ENCODE measurements at places on chromosomes 12 and 14.

GRCh38 chr12:1844223-1844622 lies 23.9 kb downstream of the LRTM2 start:
- DNase-seq: no peak

DNA sequence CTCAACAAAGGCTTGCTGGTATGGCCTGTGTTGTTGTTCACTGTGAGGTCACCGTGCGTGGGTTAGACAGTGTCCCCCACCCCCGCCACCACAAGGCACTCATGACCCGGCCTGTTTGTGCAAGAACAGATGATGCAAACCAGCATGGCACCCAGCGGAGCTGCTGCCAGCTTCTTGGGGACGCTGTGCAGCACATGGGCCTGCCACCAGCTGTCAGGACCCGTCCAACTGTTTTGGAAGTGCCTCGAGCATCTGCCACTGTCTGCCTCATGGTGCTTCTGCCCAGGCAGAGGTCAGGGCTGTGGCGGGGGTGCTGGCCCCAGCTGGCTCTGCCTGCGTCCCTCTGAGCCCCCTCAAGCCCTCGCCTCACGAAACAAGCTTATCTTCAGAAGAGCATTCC lies 1.5 kb downstream of the ASB2 start:
- no peak for DNase-seq

GRCh38 chr14:105894125-105894977 lies 368.0 kb downstream of the TMEM121 start:
- no peak for DNase-seq

GRCh38 chr14:50830044-50830931 lies 674 bp downstream of the NIN start:
- DNase-seq: peak; percentile 82

- DNase-seq: peak; percentile 45
These were observed 36.0 kb downstream of the GCH1 start for GRCh38 chr14:54866588-54866987.

GRCh38 chr12:31220061-31220460 lies 105.9 kb downstream of the SINHCAF start:
- no peak for DNase-seq

- DNase-seq: no peak
These were observed 38.7 kb downstream of the WIF1 start for GRCh38 chr12:65082406-65082805.

DNA sequence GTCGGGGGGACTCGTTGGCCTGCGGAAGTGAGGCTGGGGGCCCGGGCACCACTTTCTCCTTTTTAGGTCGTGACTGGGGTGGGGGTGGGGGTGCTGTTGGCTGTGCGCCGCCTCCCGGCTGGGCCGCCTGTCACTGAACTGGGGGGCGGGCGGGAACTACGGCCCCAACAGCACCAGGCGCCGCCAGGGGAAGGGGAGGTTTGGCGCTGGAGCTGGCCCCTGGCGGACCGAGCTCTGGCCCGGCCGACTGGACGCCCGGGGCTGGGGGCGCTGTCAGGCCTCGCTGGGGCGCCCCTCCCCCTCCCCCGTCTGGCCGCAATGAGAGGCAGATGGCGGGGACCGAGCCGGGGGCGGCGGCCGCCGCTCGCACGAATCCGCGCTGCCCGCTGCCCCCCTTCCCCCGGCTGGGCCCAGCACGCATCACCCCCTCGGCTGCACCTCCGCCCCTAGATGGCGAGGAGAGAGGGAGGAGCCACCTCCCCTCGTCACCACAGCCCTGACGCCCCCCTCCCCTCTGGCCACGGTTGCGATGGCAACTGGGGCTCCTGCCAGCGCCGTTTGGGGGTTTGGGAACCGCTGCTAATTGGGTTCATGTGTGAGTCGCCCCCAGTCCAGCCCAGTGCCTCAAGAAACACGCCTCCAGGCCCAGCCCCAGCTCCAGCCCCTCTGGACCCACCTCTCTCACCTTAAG lies 723 bp downstream of the NFATC4 start:
- peak; percentile 81 for DNase-seq

DNA sequence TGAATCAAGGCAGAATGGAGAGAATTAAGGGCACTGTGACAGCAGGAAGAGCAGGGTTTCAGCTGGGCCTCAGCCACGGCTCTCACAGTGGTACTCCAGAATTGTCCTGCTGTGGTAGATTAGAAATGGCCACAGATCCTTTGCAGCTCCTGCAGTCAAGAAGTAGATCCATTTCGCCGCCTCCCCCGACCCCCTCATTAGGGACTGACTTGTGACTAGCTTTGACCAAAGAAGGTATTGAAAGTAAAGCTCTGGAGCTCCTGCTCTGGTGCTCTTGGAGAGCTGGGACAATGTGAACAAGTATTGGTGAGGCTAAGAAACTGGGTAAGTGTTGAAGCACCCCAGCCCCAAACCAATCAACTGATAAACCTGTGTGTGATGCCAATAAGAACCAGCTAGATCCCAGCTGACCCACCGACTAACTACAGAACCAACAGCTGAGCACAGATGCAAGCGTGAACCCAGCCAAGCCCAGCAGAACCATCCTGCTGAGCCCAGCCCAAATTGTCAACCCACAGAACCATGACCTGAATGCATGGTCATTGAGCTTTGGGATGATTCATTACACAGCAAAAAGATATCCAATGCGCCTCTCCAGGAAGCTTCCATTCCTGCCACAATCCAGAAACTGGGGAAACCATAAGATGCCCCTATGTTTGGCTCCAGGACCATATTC lies 50.7 kb downstream of the JAG2 start:
- DNase-seq: no peak

GRCh38 chr12:90842477-90842876 lies 112.5 kb downstream of the CCER1 start:
- no peak for DNase-seq

GRCh38 chr12:82505150-82505549 lies 146.8 kb downstream of the METTL25 start:
- no peak for DNase-seq

- DNase-seq: no peak
These were observed 1.8 kb downstream of the STAC3 start for GRCh38 chr12:57248934-57249742.

DNA sequence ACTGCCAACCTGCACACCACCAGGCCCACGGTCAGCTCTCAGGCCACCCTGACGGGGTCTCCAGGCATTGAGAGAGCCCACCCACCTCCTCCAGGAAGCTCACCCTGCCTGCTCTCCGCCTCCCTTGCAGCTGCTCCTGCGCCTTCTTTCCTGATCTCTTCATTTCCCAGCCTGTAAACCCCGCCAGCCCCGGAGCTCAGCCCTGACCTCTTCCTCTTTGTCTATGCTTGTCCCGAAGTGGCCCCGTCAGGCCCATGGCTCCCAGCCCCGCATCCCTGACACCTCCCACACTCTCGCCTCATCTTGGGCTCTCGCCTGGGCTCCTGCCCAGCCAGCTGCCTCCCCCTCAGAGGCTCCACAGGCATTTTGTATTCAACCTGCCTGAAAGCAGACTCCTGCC lies 139.3 kb downstream of the CALM1 start:
- no peak for DNase-seq

DNA sequence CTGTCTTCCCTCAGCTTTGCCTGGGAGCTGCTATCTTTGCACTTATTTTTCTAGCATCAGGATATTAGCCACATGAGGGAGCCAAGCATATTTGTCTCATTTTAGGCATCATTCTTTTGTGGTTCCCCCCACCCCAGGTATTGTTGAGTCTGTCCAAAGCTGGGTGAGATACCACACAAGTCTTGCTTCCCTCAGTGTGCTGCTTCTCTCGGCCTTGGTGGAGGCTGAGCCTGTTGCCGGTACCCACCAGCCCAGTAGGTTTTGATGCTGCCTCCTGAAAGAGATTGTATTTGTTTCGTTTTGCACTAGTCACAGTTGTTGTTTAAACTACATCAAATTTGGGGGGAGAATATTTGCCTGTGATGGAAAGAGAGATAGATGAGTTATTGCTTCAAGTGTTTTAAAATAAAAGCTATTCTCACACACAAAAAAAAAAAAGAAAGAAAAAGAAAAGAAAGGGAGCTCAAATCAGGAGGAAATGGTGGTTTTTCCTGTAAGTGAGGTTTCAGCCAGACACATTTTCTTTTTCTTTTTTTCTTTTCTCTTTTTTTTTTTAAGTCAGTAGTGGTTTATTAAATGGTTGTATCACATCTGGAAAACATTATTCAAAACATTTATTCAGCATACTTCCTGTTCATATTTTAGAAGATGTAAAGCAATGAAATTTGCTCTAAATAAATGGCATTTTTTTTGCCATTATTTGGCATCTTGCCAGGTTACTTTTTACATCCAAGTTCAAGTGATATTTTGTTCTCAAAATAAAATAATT lies 58.5 kb downstream of the SLC4A8 start:
- DNase-seq: no peak

GRCh38 chr12:129101404-129101803 lies 248.1 kb downstream of the GLT1D1 start:
- DNase-seq: no peak

DNA sequence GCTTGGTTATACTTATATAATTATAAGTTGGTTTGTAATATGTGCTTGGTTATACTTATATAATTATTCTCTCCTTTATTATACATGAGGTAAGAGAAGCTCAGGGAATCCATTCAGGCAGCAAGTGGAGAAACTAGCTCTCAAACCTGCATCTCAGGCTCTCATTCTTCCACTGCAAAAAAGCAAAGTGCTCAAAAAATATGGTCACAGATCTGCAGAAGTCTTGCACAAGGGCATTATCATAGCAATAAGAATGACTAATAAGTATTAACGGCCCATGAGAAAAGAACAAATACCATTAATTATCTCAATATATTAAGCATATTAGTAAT lies 476 bp upstream of the TRAFD1 start:
- DNase-seq: no peak

DNA sequence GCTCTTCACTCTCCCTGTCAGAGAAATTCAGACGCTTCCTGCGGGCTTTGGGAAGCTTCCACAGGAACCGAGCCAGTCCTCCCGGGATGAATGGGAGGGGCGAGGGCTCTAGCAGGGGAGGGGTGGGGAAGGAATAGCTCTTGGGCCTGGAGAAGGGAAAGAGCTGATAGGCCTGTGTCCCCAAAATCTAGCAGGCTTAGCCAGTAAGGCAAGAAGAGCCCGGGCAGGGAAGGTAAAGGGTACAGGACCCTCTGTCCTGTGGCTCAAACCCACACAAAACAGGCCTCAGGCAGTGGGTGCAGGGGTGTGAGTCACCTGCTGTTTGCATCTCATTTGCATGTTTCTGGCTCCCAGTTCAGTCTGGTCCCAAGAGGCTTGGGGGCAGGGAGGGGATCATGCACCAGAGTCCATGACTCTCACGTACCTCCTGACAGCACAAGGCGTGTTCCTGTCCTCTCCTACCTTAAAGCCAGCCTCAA lies 8.7 kb upstream of the SMUG1 start:
- DNase-seq: no peak

GRCh38 chr12:90695415-90695814 lies 259.6 kb downstream of the CCER1 start:
- no peak for DNase-seq

- DNase-seq: peak; percentile 45
These were observed 1.2 kb downstream of the CPSF6 start for GRCh38 chr12:69240631-69240995.

- no peak for DNase-seq
These were observed 419.9 kb upstream of the ATP2B1 start for GRCh38 chr12:90128526-90128925.

GRCh38 chr12:84636801-84637290 lies 275.8 kb downstream of the SLC6A15 start:
- no peak for DNase-seq

GRCh38 chr14:81164167-81164774 lies 56.5 kb downstream of the GTF2A1 start:
- peak; percentile 56 for DNase-seq

DNA sequence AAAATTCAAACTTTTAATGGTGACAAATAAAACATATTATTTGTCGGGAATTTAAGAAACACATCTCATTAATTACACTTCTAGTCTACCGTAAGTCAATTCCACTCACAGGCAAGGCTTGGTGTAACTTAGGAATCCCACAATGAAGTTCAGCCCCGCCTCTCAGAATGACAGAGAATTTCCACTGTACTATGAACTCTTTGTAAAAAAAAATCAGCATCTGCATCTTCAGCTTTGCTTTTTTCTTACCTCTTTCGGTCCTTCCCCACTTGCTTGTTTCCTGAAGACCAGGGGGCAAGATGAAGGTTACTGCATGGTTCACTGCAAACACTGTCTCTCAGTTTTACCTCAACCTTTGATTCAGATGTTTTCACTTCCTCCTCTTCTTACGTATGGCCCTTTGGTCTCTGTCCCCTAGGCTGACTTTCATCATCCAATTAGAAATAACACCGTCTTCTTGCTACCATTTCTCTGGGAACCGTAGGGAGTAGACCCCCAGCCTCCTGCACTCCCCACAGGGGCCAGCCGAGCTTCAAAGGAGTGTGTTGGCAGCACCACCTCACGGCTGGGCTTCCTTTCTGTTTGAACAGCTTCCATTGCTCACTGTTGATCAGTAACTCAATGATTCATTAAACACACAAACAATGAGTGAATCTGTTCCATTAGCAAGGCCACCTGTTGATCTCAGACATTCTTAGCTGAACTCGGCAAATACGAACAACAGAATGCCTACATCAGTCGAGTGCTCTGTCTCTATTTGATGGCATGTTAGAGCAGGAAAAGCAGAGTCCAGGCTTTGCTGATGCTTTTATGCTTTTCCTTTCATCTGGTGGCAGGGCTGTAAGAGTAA lies 343.0 kb downstream of the BMP4 start:
- DNase-seq: peak; percentile 72

GRCh38 chr12:56632701-56633467 lies 2.8 kb upstream of the BAZ2A start:
- no peak for DNase-seq

DNA sequence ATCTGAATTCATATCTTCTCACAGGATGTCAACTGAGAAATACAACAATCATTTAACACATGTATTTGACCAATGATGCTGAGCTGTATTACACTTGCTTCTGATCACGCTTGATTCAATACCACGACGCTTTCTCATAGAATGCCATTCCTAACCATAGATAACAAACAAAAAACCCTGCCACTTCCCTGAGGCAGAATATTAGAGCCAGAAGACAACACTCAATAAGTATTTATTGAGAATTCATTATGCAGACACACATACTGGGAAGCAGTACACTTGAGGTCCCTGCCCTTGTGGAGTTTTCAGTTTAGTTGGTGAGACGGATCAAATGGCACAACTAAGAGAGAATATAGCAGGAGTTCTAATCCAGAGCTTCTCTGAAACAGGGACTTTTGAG lies 32.4 kb downstream of the BLTP3B start:
- no peak for DNase-seq

DNA sequence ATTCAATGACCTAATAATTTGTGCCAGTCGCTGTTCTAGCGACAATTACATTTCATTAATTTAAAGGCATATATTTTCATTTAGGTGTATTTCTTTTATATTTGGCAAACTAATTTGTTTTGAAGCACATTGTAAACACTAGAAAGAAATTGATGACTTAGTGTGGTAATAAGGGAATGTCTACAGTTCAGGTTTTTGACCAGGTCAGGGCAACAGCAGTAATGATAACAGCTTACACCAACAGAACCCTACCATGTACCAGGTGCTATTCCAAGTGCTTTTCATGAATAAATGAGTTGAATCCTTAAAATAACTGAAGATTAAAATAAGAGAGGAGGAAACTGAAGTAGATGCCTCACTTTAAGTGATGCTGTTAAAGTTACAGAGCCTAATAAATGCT lies 85.4 kb upstream of the SLC38A2 start:
- DNase-seq: no peak

- no peak for DNase-seq
These were observed 3.6 kb downstream of the ABCD4 start for GRCh38 chr14:74299061-74299545.

- DNase-seq: no peak
These were observed 479.4 kb upstream of the NOVA1 start for GRCh38 chr14:27077214-27077613.
